ENCODE measurements at places on chromosomes 4 and X.
A peak's percentile ranks its signal among the peaks of the same experiment; 100 is the strongest.

DNA sequence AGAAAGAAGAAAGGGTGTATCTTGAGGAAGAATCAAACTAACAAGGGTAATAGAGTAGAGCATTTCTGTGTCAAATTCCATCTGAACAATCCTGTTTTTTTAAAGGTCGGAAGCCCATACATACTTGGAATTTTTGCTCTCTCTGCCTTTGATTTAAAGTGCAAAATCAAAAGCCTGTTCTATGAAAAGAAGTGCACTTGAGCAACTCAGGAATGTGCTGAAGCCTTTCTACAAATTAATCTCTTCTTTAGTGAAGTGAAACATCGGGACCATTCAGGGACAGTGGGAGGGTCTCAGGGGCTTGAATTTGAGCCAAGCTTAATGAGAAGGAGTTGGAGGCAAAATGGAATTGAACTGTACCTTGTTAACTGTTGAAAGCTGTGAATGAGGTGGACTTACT, 1008.5 kb upstream of the LCORL start:
- DNase-seq: no peak

GRCh38 chr4:180028682-180029081, 2214.5 kb upstream of the TENM3 start:
- no peak for DNase-seq

DNA sequence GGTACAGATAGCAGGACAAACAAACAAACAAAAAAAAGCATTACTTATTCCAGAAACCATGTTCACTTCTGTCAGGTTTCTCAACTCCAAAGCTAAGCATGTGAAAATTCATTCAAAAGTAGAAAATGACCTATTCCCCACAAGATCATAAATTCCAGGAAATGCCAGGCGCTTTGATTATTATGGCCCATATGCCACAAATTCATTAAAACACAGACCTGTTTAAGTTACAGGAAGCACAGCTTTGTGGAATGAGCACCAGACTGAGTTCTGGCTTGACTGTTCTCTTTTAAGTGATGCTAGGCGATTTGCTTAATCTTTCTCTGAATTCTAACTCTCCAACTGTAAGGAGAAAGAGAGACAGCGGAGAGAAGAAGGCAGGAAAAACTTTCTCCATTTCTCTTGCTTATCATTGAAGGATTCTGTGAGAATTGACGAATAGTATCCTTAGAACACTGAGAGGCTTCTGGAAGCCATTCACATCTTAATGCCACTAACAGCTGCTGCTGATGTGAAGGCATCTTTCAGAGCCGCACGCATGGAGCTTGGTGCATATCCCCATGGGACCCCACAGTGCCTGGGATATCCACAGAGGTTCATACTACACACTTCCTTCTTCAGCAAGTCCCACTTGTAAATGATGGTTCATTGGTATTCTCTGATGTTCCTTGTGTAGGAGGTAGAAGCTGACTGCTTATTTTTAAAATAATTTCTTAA, 138.0 kb downstream of the ZNF674 start:
- DNase-seq: no peak

DNA sequence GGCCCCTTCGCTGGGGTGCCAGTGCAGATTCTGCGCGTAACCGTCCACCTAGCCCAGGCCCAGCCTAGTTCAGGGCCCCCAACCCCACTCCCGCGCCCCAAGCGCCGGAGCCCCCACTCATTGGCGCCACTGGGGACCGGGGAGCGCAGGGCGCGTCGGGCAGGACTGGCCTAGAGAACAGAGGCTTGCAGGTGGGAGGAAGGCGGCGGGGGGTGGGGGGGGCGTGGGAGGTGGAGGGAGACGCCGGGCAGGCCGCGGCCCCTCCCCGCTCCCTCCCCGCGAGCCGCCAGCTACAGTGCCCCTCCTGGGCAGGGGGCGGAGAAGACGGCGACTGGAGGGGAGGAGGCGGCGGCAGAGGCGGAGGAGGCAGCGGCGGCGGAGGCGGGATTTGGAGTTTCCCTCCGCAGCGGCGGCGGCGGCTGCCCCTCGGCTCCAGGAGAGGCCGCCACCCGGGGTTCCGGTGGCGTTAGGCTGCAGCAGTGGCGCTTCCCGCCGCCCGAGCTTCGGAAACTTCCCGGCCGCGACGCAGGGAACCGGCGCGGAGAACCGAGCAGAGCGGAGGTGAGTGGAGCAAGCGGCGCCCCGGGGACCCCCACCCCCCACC, 4.8 kb upstream of the DUSP9 start:
- DNase-seq: no peak

GRCh38 chr4:187357045-187357643, 633.5 kb upstream of the FAT1 start:
- DNase-seq: no peak

- no peak for DNase-seq
These were observed 507.4 kb downstream of the C4orf33 start for GRCh38 chr4:129603241-129603931.

- peak; percentile 22 for DNase-seq
These were observed 227.6 kb upstream of the HDX start for GRCh38 chrX:84729809-84730208.

DNA sequence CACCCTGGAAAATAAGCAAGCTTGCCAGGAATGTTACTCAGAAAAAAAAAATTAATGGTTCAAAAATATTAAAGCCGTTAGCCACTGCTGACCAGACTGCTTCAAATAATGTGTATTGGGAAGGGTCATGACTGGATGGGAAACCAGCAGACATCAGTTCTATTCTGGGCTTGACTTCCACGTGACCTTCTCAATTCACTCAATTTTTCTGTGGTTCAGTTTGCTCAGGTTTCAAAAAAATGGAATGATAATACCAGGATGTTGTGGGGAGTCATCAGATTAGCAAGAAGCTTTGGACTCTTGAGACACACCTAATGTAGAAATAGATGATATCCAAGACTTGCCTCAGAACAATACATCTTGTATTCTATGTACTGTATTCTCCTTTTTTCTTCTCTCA, 541.9 kb upstream of the BOD1L1 start:
- DNase-seq: no peak

DNA sequence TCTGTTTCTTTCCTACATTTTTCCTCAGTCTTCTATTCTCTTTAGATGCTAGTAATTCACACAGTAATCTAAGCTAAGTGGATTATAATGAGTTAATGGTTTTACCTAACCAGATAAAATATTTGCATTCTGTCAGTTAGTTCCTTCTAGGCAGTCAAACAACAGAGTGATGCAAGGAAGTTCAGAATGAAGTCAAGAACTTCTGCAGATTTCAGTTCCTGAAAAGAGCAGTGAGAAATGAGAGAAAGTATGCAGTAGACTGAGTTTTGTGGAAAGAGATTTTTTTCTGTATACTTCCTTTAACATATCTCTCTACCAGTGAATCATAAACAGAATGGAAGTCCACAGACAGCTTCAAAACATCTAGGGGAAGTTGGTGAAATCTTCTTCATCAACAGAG, 774.0 kb upstream of the POU3F4 start:
- no peak for DNase-seq

DNA sequence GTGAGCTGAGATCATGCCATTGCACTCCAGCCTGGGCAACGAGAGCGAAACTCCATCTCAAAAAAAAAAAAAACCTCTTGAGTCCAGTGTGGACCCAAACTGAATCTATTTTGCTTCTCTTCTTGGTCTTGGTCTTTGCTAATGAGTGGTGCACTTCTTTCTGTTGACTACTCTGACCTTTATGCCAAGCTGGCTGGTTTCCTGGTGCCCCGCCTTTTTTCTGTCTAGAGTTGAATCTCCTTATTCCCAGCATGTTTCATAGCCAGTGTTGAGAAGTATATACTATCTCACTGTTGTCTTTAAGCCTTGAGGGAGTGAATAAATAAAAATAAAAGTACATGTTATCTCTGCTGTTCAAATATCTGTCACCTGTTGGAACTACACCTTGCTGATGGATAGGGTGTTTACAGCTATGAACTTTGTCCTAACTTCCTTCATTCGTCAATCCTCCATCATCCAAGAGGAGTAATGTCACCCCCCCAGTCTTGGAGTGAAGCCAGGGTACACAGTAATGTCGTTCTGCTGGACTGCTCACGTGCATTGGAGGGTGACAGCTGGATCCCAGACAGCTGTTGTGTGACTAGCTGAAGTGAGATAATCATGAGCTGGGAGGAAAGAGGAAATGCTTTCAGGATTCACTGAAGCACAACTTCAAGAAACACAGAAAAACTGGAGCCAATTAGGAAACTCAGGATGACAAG, 99.3 kb upstream of the PRKG2 start:
- no peak for DNase-seq

DNA sequence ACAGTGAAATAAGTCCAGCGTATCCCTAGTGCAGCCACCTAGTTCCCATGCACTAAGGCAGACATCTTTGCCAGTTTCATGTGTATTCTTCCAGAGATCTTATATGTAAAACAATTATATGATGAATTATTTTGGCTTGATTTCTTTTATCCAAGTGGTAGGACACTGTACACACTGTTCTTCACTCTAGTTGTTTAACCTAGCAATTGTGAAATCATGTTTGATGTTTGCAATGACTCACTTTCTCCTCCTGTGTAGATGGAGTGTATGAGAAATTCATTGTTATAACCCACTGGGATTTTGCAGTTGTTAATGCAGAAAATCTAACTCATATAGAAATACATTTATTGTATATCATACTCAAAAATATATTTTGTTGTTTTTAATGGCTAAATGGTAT, 17.5 kb upstream of the TBC1D1 start:
- DNase-seq: no peak

DNA sequence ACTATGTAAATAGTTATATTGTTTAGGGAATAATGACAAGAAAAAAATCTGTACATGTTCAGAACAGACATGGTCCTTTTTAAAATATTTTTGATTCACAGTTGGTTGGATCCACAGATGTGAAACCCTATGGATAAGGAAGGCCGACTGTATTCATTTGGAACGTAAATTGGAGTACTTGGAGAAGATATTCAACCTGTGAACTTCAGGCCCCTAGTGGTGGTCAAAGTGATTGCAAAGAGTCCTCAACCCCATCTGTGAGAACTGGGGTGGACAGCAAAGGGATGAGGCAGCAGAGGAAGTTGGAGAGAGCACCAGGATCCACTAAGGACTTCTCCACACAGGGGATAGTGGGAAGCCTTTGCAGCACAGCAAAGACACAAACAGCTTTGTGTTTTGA, 6.2 kb upstream of the CXCL13 start:
- peak; percentile 5 for DNase-seq

GRCh38 chr4:100294356-100294755, 104.1 kb upstream of the DDIT4L start:
- DNase-seq: no peak

DNA sequence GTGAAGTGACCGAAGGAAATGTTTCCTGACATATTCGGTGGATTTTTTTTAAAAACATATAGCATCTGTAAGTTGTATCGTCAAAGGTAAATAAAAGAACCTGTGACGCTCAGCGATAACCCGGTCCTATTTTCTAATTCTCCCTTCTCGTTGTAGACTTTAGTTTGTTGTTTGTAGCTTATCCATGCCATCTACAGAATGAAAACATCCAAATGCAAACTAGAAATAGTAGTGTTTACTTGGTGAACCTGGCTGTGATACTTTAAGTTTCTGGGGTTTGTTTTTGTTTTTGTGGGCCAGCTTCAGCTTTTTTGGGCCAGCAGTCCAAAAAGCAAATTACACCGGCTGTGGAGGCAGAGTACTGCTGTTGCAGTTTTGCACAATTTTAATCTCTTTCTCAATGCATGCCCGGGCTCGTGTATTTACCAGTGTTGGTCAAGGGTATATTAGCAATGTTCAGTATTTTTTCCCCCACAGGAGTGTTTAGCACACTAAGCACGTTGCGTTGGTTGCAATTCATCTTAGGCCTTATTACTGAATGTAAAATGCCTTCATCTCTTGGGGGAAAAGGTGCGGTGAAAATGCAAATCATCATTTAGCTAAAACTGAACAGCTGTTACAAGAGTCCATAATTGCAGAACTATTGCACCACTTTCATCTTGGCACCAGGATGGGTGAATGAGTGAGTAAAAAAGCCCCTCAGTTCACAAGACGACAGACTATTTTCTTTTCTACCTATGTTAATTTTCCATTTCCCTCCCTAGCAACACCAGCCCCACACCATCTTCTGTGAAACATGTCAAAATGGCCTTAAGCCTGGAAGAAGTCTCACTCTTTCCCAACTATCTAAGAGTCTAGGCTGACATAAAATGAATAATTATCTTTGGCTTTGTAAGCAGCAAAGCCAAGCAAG, 1.7 kb upstream of the CNOT6L start:
- DNase-seq: peak; percentile 62

- DNase-seq: peak; percentile 74
These were observed 254.5 kb upstream of the VEGFC start for GRCh38 chr4:177047070-177047850.

DNA sequence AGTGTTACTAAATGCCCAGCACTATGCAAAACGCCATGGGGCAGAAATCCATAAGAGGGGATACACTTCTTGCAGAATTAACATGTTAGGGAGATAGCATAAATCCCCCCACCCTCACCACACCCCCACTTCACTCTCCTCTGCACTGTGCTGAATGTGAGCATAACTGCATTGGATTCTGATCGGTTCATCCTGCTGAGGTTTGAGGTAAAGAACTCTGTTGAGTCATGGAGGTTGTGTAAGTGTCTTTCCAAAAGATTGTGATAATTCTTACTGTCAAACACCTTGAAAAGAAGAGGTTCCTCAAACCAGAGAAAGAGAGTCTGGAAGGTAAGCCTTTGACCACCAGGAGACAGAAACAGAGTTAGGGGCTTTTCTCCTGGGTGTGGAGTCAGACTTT, 43.6 kb downstream of the RBM47 start:
- DNase-seq: no peak

- DNase-seq: peak; percentile 51
These were observed 132.7 kb upstream of the MAP3K15 start for GRCh38 chrX:19647731-19648588.

DNA sequence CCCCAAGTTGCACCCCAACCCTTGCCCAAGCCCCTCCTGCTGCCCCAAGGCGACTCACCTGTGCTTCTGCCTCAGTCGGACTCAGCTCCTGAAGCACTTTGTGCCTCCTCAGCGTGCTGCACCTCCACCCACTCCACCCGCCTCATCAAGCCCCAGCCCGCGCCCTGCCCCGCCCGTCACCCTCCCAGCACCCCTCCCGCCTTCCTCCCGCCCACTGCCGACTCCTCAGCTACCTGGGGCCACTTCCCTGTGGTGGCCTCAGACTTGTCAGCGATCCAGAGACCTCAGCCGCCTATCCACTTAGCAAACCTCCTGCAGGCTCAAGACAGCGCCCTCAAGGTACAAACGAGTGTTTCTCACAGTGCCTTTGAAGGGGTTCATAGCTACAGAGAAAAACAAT, 19.6 kb upstream of the IQCM start:
- DNase-seq: no peak

- no peak for DNase-seq
These were observed 14.1 kb downstream of the HTRA3 start for GRCh38 chr4:8283631-8284121.

DNA sequence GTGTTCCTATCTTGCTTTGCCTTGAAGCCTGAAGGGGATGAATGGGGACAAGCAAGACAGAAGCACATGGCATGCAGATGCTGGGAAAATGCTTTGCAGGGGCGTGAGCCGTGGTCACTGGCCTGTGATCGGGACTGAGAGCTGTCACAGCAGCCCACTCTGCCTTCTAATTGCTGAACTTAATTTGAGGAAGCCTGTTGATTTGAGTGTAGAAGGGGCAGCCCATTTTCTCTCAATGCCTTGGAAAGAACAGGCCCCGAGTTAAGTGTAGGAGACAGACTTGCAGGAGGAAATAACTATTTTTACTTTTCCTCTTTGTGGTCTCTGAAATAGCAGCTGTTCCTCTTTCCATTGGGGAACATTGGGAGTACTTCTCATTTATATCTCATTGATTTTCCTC, 26.1 kb upstream of the TBC1D1 start:
- peak; percentile 87 for DNase-seq
